Heart right ventricle (tissue), 16 donors: ENCODE measurements at places on chromosomes 2 and 18. TPM values are rescaled to one million over a fixed set of nuclear protein-coding genes. Genes with fewer than 3 reads are reported as not detected.
A peak's percentile ranks its signal among the peaks of the same experiment; 100 is the strongest.

DNA sequence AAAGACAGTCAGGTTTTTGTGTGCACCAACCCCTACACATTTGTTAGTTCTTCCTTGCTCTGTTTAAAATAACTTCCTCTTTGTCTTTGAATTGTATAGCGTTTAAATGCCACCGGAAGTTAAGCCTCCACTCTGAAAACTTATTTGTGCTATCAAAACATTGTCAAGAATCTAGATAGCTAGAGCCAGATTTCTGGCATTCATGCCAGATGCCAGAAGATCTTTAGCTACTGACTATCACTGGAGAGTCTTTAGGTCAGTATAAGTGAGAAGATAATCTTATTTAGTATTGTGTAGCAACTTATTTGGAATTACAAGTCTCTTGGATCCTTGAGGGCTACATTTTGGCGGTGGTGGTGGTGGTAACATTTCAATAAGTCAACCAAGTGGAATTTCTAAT lies 63.4 kb upstream of the ADAM23 start:
- peaks cover 5% of the 10 kb centered on the region for H3K4me1 ChIP-seq
- no peaks in the 10 kb centered on the region for H3K27me3 ChIP-seq
- DNase-seq, result no peak
- H3K36me3 ChIP-seq, result no peaks in the 10 kb centered on the region
- no peak overlapping the region for H3K4me3 ChIP-seq

- H3K4me1 ChIP-seq, result no peaks in the 10 kb centered on the region
- H3K36me3 ChIP-seq, result no peaks in the 10 kb centered on the region
- H3K4me3 ChIP-seq, result no peak overlapping the region
- no peaks in the 10 kb centered on the region for H3K27me3 ChIP-seq
These were observed 43.3 kb downstream of the KCNH7 start for GRCh38 chr2:162795312-162795711.

GRCh38 chr2:234286118-234286598 lies 210.7 kb downstream of the ARL4C start:
- no peak overlapping the region for H3K4me3 ChIP-seq
- H3K27ac ChIP-seq, result no peak overlapping the region
- no peaks in the 10 kb centered on the region for H3K27me3 ChIP-seq
- H3K36me3 ChIP-seq, result no peaks in the 10 kb centered on the region

Gene HOXD3
- not detected for total RNA-seq

- H3K27ac ChIP-seq, result no peak overlapping the region
- H3K27me3 ChIP-seq, result no peaks in the 10 kb centered on the region
- peaks cover 2% of the 10 kb centered on the region for H3K4me1 ChIP-seq
- no peak for DNase-seq
- H3K36me3 ChIP-seq, result no peaks in the 10 kb centered on the region
These were observed 49.4 kb downstream of the TANC1 start for GRCh38 chr2:159017837-159018236.

DNA sequence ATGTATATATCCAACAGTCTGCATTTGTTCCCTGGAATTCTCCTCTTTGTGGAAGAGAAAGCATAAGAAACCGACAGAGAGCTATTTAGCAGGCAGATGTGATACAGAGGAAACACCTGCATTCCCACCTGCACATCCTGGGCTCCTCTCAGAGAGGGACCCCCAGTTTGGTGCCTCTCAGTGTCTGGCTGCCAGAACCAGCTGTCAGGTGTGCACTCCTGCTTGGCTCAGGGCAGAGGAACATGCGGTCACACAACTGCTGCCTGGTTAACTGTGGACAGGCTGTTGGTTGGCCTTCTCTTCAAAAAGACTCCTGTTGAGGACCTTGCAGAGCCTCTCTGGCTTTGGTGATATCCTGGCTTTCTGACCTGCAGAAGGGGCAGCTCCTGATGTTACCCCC lies 54.6 kb downstream of the ITGB6 start:
- H3K27me3 ChIP-seq, result no peaks in the 10 kb centered on the region
- H3K36me3 ChIP-seq, result no peaks in the 10 kb centered on the region
- H3K4me3 ChIP-seq, result no peak overlapping the region
- no peaks in the 10 kb centered on the region for H3K4me1 ChIP-seq
- no peak for DNase-seq
- no peak overlapping the region for H3K27ac ChIP-seq

Gene ACVR1C
- 0.30 TPM for total RNA-seq

Gene CAPG
- total RNA-seq, result 3.2 TPM

Gene GGCX
- 20.7 TPM for total RNA-seq

GRCh38 chr18:27843783-27844777 lies 332.9 kb downstream of the CDH2 start:
- no peak overlapping the region for H3K4me3 ChIP-seq
- no peak for DNase-seq
- no peaks in the 10 kb centered on the region for H3K4me1 ChIP-seq
- H3K36me3 ChIP-seq, result no peaks in the 10 kb centered on the region
- H3K27ac ChIP-seq, result no peak overlapping the region
- H3K27me3 ChIP-seq, result no peaks in the 10 kb centered on the region

GRCh38 chr2:20939931-20940795 lies 103.7 kb downstream of the APOB start:
- no peaks in the 10 kb centered on the region for H3K4me1 ChIP-seq
- no peaks in the 10 kb centered on the region for H3K36me3 ChIP-seq
- no peak overlapping the region for H3K4me3 ChIP-seq

DNA sequence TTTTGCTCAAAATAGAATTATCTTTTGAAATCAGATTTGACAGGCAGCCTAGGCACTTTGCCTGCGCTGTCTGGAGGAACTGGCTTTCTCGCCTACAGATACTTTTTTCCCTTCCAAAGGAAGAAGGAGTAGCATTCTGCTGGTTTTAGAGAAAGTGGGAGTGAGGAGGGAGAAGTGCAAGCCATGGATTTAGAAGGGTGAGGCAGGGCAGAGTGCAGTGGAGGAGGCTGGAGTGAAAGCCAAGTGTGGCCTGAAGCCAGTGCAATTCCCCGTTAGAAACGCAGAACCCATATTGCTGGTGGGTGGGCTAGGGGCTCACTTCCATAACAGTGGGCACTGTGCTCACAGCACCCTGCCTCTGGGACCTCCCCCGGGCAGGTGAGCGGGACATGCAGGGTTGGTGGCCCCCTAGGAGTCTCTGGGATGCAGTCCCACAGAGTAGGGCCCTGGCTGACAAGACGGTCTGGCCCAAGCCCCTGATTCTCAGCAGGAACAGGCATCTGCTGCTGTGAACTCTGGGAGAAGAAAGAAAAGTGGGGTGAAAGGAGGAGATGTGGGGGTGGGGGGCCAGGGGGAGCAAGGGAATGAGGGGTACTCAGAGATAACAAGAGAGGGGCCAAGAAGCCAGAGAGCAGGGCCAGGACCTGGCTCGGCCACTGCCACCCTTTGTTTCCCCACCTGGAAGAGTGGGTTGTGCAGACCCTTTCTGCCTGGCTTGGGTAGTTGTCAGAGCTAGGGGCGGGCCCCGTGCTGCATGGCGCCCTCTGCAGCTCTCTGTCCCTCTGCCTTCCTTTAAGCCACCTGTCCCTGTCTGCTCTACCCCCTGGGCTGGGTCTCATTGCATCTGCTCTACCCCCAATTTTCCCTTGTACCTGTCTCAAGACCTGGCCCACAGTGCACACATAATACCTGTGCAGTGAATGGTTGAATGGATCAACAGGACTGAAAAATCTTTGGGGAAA lies 273.5 kb upstream of the HS6ST1 start:
- H3K4me3 ChIP-seq, result no peak overlapping the region
- H3K4me1 ChIP-seq, result peaks cover 14% of the 10 kb centered on the region
- DNase-seq, result no peak
- H3K27ac ChIP-seq, result no peak overlapping the region

- H3K27me3 ChIP-seq, result peaks cover 4% of the 10 kb centered on the region
- H3K27ac ChIP-seq, result no peak overlapping the region
- no peak for DNase-seq
- no peaks in the 10 kb centered on the region for H3K4me1 ChIP-seq
- H3K36me3 ChIP-seq, result no peaks in the 10 kb centered on the region
These were observed 14.6 kb upstream of the ALPP start for GRCh38 chr2:232363784-232364615.

DNA sequence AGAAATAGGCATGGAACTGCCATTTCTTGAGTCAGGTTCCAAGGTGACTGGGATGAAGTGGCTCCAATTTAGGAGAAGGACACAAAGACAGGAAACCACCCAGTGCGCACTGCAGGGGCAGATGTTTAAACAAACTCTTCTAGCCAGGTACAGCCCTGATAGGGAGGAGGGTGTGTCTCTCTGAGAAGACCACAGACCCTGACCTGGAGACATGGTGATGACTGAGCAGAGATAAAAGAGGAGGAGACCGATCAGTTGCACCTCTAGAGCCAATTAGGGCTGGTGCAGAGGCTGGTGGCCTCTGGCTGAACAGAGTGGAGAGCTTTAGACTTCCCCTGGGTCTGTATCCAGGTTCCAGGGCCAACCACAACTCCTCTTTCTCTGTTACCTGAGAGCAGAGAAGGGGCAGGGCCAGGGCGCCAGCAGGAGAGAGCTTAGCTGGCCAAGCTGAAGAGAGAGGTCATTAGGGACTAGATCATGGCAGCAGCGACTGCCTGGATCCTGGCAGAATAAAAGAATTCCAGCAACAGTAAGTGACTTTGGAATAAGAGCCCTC lies 5.4 kb upstream of the SPOPL start:
- H3K27me3 ChIP-seq, result no peaks in the 10 kb centered on the region
- H3K27ac ChIP-seq, result no peak overlapping the region
- H3K36me3 ChIP-seq, result no peaks in the 10 kb centered on the region
- no peak overlapping the region for H3K4me3 ChIP-seq

GRCh38 chr2:72497763-72498162 lies 328.1 kb downstream of the EXOC6B start:
- DNase-seq, result no peak
- no peak overlapping the region for H3K4me3 ChIP-seq
- H3K36me3 ChIP-seq, result peaks cover 32% of the 10 kb centered on the region
- no peaks in the 10 kb centered on the region for H3K4me1 ChIP-seq
- H3K27me3 ChIP-seq, result no peaks in the 10 kb centered on the region
- H3K27ac ChIP-seq, result no peak overlapping the region

Gene MGAT4A
- 33.0 TPM for total RNA-seq

DNA sequence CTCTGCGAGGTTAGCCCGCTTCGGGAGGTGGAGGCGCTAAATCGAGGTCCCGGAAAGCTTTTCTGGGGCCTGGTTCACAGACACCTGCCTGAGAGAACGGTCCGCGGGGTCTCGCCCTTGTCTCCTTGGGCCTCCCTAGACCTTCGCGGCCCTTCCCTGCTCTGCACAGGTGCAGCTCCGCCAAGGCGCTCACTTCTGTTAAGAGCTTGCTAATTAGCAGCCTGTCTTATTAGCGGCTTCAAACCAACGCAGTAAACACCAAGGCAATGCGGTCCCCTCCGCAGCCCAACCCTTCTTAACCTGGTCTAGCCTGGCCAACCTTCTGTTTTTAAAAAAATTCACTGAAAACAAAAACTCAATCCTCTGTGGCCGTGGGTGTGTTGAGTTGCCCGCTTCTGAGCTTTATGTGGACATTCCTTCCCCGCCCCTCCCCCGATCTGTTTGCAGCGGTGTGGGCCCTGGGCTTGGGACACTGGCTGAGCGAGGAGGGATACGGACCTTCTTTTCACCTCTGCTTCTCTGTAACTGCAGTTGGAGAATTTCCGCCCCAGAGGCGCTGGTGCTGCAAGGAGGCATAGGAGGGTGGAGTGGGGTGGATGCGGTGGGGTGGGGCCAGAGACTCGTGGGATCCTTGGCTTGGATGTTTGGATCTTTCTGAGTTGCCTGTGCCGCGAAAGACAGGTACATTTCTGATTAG lies 3.4 kb upstream of the HOXD4 start:
- H3K27ac ChIP-seq, result no peak overlapping the region
- no peak for DNase-seq
- no peaks in the 10 kb centered on the region for H3K36me3 ChIP-seq
- peaks cover 100% of the 10 kb centered on the region for H3K27me3 ChIP-seq
- H3K4me3 ChIP-seq, result no peak overlapping the region

GRCh38 chr2:138632066-138632620 lies 130.6 kb downstream of the SPOPL start:
- no peak for DNase-seq
- no peak overlapping the region for H3K4me3 ChIP-seq
- H3K4me1 ChIP-seq, result no peaks in the 10 kb centered on the region
- H3K36me3 ChIP-seq, result no peaks in the 10 kb centered on the region
- H3K27ac ChIP-seq, result no peak overlapping the region
- no peaks in the 10 kb centered on the region for H3K27me3 ChIP-seq

GRCh38 chr2:233267516-233268245 lies 16.2 kb downstream of the ATG16L1 start:
- DNase-seq, result no peak
- H3K27ac ChIP-seq, result no peak overlapping the region
- no peak overlapping the region for H3K4me3 ChIP-seq
- no peaks in the 10 kb centered on the region for H3K4me1 ChIP-seq

GRCh38 chr2:44548221-44549098 lies 186.7 kb downstream of the CAMKMT start:
- no peaks in the 10 kb centered on the region for H3K4me1 ChIP-seq
- DNase-seq, result no peak
- no peak overlapping the region for H3K4me3 ChIP-seq
- H3K27me3 ChIP-seq, result no peaks in the 10 kb centered on the region

DNA sequence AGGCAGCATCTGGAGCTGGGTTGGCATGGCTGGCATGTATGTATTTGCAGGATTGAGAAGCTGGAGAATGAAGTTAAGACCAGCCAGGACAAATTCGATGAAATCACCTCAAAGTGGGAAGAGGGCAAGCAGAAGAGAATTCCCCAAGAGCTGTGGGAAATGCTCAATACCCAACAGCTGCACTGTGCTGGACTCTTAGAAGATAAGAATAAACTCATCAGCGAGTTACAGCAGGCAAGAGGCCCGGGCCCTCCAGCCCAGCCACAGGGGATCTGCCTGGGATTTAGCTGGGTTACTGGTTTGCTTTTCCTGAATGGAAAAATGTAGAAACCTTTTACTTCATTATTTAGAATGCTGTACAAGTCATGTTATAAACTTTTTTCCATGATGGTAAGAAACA lies 22.5 kb downstream of the DRC1 start:
- H3K4me1 ChIP-seq, result no peaks in the 10 kb centered on the region
- no peaks in the 10 kb centered on the region for H3K36me3 ChIP-seq
- no peak for DNase-seq
- H3K27me3 ChIP-seq, result no peaks in the 10 kb centered on the region

Gene GNAL
- 2.9 TPM for total RNA-seq

Gene TRABD2A
- 0.47 TPM for total RNA-seq

GRCh38 chr2:20421988-20422370 lies 24.9 kb upstream of the RHOB start:
- no peaks in the 10 kb centered on the region for H3K27me3 ChIP-seq
- no peak overlapping the region for H3K4me3 ChIP-seq
- peak; percentile 96 for DNase-seq
- peak overlapping the region; percentile 80 for H3K27ac ChIP-seq

Gene RGPD8
- 8.2 TPM for total RNA-seq

GRCh38 chr2:172096626-172097547 lies 5.8 kb downstream of the DLX2 start:
- no peaks in the 10 kb centered on the region for H3K36me3 ChIP-seq
- H3K27ac ChIP-seq, result no peak overlapping the region
- peaks cover 72% of the 10 kb centered on the region for H3K4me1 ChIP-seq

Gene EPHA4
- 8.2 TPM for total RNA-seq

GRCh38 chr2:43010438-43011157 lies 215.8 kb downstream of the ZFP36L2 start:
- H3K27ac ChIP-seq, result no peak overlapping the region
- H3K27me3 ChIP-seq, result no peaks in the 10 kb centered on the region
- H3K4me3 ChIP-seq, result no peak overlapping the region
- no peak for DNase-seq
- H3K4me1 ChIP-seq, result no peaks in the 10 kb centered on the region
